ENCODE measurements at places on chromosomes 1 and 21.

DNA sequence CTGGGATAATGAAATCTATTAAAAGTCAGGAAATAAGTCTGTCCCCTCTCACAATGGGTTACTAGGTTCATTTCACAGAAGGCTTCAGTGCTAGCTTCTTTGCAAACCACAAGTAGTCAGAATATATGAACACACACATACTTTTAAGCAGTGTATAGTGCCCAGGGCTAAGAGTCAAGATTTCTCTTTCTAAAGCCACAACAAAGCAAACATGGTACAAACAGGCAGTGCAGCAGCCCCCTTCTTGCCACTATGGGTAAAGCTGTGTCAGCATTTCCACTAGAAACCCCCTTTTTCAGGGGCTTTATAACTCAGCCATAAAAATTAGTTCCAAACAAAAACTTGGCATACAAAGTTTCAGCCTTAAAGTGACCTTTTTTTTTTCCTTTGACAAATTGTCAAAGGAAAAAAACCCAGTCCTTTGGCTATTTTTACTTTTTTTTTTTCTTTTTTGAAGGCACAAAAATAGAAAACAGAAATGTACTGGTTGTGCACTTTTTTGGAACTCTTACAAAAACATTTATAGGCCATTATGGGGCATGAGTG is 315.4 kb downstream of the LMO4 start:
- no peak for DNase-seq

DNA sequence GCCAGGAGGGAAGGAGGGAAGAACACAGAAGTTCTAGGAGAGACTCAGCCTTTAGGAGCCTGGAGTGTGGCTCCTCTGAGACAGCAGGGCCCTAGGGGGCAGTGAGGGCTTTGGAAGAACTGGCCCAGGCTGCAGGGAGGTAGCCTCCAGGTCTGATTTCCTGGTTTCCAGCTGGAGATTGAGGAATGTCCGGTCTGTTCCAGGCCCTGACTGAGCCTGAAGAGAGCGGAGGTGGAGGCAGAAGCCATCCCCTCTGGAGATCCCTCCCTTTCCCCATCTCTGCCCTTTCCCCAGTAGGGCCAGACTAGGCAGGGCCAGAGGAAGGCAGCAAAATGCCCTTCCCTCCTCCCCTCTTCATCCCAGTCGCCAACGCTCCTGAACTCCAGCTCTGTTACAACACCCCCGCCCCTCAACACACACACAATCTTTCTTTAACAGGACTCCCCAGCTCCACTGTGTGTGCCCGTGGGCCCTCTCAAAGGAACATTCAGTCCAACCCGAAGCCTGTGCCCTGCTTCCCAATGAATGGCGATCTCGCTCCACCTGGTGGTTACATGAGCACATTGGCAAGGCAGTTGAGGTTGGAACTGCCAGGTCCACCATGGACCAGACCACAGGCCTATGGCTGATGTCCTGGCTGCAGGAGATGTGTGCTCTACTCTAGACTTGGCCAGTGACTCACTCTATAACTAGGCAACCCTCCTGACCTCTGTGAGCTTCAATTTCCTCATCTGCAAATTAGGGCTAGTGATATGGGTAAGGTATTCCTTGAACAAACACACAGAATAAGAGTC is 32.0 kb downstream of the MAP7D1 start:
- peak; percentile 88 for DNase-seq

DNA sequence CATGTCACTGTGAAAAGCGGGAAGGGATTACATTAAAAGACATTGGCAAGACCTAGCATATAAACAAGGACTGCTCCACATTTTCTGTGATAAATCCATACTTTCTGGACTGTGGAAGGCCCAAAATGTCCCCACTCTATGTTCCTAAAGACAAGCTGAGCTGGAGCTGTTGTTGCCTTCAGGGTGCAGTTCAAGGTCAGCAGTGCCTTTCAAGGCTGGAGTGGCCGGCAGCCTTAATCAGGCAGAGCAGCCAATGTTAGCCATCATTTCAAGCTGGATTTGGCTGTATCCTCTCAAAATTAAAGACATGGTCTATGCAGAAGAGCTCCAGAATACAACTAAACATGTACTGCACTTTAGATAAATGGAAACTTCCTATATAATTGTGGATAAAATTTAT is 70.4 kb upstream of the ADAM30 start:
- no peak for DNase-seq

DNA sequence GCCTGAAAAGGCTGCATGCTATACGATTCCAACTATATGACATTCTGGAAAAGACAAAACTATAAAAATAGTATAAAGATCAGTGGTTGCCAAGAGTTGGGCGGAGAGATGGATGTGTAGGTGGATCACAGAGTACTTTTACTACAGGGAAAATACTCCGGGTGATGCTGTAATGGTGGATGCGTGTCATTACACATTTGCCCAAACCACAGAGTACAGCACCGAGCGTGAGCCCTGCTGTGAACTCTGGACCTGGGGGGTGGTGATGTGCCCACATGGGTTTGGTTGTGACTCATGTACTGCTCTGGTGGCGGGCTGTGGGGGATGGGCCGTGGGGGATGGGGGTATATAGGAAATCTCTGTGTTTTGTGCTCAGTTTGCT is 162.7 kb upstream of the COL6A1 start:
- peak; percentile 49 for DNase-seq

DNA sequence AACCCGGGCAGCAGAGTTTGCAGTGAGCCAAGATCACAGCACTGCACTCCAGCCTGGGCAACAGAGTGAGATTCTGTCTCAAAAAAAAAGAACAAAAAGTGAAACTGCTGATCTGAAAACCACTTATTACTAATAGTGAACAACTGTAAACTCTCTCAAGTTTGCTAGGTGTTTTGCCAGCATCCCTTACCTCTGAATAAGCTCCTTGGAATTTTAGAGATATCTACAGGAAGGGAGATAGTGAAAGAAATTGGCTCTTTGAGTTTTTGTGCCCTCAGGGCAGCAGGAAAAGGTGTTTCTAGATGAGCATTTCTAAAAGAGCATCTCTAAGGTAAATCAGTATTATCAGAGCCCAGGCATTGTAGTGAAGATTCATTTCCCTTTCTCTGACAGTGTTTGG is 27.1 kb downstream of the PARK7 start:
- DNase-seq = no peak

GRCh38 chr1:204859861-204860267 is 10.8 kb upstream of the NFASC start:
- DNase-seq = no peak

- peak; percentile 9 for DNase-seq
Observed at GRCh38 chr1:62781841-62782543, 1.9 kb upstream of the ATG4C start.

- DNase-seq = no peak
Observed at GRCh38 chr21:42051788-42052187, 19.3 kb upstream of the UMODL1 start.

DNA sequence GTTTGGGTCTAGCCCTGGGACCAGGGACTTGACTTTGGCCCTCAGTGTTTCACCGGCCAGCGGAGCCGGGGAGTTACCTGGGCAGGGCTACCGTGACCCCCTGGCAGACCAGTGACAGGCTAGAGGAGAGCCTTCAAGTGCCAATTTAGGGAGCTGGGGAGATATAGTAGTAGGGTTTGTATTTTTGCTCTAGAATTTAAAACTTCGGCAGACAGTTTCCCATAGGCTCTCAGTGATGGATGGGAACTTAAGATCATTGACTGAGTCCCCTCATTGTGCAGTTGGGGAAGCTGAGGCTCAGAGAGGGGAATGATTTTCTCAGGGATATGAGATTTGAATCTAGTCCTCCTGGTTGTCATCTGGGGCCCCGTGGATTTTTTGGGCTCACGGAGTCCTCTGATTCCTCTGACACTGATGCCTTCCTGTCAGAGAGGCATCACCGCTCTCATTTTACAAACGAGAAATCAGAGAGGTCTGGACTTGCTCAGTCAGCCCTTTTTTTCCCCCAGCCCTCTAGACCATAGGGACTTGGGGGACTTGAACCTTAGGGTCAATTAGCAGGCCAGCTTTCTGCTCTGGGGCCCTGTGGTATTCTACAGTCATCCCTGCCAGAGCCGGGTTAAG is 58.3 kb upstream of the ACOT11 start:
- DNase-seq = no peak

DNA sequence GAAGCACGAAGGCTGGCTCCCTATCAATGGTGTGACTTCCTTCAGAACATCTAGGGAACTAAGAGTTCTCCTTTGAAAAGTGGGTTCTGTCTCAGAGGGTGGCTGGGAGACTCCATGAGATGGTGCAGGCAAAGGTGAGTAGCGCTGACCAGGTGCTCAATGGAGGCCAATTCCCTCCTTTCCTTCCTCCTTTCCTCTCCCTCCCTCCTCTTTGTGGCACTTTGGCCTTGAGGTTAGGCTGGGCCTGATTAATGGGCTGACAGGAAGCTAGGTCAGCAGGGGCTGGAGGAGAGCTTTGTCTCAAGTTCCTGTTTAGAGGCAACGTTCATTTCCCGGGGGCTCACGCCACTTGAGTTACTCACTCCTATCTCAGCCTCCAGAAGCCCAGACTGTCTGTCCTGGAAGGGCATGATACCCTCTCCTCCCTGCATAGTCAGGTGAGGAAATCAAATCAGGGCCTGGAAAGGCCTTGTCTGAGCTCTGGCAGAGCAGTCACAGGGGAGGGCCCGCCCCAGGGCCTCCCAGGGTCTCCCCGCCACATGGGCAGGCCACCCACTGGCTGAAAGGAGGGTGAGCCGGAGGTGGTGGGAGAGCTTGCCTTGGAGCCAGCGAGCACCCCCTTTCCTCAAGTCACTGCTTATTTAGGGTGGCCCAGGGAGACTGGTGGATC is 58.4 kb upstream of the SSBP3 start:
- DNase-seq = no peak

- no peak for DNase-seq
Observed at GRCh38 chr1:236518322-236518721, 5.5 kb upstream of the LGALS8 start.

DNA sequence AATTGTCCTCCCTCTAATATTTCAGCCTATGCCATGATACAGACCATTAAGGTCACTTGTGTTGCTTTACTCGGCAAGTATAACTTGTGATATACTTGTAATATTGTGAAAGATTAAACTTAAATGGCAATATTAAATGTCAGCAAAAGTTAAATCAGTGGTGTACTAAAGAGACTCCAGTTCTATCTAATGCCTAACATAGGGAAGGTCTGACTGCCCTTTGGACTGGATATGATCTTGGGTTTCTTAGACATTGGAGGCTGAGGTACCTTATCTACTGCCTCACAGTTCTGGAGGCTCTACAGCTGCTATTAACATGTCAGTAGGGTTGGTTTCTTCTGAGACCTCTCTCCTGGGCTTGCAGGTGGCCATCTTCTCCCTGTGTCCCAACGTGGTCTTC is 89.9 kb downstream of the MT1HL1 start:
- no peak for DNase-seq

GRCh38 chr1:26900815-26901511 is 696 bp upstream of the GPATCH3 start:
- DNase-seq = no peak

DNA sequence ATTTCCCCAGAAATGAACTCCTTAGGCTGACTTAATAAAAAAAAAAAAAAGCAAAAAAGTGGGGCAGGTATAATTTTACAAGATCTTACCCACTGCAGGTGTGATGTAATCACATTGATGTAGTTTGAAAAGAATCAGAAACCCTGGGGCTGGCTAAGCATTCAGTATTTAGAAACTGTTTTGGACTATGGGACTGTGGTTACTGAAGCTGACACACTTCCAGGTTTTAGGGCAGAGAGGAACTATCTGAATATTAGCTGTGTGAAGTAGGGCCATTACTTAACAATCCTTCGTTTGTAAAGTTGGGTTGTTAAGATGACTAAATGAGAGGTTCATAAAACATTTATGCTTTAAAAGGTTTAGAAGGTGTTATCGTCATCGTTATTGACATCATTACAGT is 165.3 kb downstream of the FASLG start:
- no peak for DNase-seq

DNA sequence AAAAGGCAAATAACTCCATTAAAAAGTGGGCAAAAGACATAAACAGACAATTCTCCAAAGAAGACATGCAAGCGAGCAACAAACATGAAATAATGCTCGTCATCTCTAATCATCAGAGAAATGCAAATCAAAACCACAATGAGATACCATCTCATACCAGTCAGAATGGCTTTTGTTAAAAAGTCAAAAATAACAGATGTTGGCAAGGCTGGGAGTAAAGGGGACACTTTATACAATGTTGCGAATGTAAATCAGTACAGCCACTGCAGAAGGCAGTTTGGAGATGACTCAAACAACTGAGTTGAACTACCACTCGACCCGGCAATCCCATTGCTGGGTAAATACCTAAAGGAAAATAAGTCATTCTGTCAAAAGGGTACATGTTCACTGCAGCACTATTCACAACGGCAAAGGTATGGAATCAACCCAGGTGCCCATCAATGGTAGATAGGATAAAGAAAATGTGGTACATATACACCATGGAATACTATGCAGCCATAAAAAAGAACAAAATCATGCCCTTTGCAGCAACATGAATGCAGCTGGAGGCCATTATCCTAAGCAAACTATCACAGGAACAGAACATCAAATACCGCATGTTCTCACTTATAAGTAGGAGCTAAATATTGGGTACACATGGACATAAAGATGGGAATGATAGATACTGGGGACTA is 25.9 kb downstream of the TSPAN2 start:
- DNase-seq = no peak

DNA sequence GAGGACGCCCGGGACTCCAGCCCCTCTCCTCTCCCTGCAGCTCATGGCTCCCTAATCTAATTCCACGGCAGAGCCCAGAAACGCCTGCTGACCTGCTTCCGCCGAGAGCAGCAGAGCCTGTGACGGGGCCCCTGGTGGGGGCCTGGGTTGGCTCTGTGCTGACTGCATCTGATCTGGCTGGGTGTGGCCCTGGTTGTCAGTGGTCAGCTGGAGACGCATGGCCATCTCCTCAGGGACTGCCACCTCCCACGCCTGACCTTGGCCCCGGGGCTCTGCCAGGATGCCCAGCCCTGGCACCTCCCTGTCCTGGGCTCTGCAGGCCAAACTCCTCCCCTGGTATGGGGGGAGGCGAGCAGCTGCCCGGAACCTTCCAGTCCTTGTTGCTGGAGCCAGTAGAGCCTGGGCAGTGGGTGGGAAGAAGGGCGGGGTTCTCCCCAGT is 1.1 kb upstream of the PLCH2 start:
- no peak for DNase-seq

DNA sequence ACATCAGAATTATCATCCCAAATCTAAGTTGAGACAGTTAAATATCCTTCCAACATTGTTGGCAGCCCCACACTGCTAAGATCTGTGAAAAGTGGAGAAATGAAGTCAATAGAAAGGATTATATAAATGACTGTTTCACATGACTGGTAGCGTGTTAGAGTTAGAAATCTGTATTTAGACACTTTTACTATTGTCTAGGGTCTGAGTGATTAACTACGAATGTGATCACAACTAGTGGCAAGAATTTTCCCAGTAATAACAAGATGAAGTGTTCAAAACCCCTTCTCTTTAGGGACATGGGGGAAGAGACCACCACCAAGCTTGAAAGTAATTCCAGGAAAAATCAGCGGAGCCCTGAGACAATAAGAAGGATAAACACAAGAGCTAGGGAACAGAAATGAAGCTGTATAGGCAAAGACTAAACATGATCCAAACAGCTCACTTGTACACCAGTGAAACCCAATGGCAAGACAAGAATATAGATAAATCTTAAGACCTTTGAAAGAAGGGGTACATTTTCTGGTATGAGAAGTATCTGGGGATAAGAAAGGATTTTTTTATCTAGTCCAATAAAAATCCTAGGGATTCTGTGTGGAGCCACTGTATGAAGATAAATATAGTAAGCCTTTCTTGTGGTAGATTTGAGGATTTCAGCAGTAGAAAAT is 646.6 kb upstream of the USP24 start:
- no peak for DNase-seq

- DNase-seq = no peak
Observed at GRCh38 chr1:241591317-241591716, 48.9 kb downstream of the CHML start.

- DNase-seq = no peak
Observed at GRCh38 chr1:154502066-154502743, at the start of the genes SHE and TDRD10. Gene SHE (minus strand): TSS chr1:154502412. CDS start chr1:154502026, 386 bp downstream. Gene TDRD10 (plus strand): TSS chr1:154502219. CDS start chr1:154506904, 4,685 bp downstream.

Data from fibroblast of the conjunctiva (primary cell).